Astrocyte of the spinal cord (primary cell): ENCODE measurements at places on chromosomes 7 and 10.

- DNase-seq, result peak; percentile 42
These were observed 13.0 kb downstream of the AKAP9 start for GRCh38 chr7:91953618-91954017.

GRCh38 chr10:103836861-103837260, 18.5 kb downstream of the SH3PXD2A start:
- no peak for DNase-seq

- no peak for DNase-seq
These were observed 711.3 kb downstream of the GRM8 start for GRCh38 chr7:126541406-126541805.

DNA sequence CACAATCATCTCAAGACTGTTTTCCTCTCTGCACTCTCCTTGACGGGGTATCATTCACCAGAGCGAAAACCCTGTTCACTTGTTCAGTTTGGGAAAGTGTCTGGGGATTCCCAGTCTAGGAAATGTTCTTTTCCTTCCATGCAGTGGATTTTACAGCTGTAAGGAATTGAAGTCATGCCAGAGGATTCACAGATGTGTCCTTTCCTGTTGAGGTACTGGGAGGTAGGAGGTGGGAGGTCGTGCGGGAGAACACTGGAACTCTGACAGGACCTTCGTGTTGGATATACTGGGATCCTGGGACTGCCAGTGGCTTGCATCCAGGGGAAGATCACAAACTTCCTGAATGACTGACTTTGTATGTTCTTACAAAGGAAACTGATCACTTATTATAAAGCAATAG, 185.5 kb downstream of the BMPER start:
- DNase-seq, result peak; percentile 12

GRCh38 chr7:133079296-133079695, 2.6 kb downstream of the CHCHD3 start:
- DNase-seq, result no peak

GRCh38 chr10:3226960-3227744, 54.6 kb upstream of the PITRM1 start:
- peak; percentile 93 for DNase-seq

GRCh38 chr7:117296066-117296465, 26.8 kb downstream of the WNT2 start:
- DNase-seq, result no peak

DNA sequence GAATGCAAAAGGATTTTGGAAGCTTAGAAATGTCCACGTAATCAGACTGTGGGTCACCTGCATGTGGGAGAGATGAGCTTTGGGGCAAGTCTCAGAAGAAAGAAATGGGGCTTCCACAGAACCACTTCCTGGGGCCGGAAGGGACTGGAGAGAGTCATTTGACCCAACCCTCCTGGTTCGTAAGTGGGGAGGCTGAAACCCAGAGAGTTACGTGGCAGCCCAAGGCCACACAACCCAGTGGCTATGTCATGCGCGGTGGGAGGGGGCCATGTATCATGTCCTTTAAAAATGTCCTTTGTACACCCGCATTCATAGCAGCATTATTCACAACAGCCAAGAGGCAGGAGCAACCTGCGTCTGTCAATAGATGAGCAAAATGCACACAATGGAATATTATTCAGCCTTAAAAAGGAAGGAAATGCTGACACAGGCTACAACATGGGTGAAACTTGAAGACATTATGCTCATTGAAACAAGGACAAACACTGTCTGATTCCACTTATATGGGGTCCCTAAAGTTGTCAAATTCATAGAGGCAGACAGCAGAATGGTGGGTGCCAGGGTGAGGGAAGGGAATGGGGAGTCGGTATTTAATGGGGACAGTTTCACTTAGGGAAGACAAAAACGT, 15.1 kb downstream of the CAMK2B start:
- DNase-seq, result no peak

GRCh38 chr7:146659732-146660131, 543.1 kb downstream of the CNTNAP2 start:
- DNase-seq, result no peak

- no peak for DNase-seq
These were observed 37.1 kb downstream of the ZMIZ1 start for GRCh38 chr10:79105818-79106217.

- no peak for DNase-seq
These were observed 860 bp downstream of the IQUB start for GRCh38 chr7:123533553-123533917.

- DNase-seq, result no peak
These were observed 99.2 kb downstream of the TRIL start for GRCh38 chr7:28858895-28859294.

GRCh38 chr10:48307711-48308018, 1.2 kb downstream of the MAPK8 start:
- no peak for DNase-seq

DNA sequence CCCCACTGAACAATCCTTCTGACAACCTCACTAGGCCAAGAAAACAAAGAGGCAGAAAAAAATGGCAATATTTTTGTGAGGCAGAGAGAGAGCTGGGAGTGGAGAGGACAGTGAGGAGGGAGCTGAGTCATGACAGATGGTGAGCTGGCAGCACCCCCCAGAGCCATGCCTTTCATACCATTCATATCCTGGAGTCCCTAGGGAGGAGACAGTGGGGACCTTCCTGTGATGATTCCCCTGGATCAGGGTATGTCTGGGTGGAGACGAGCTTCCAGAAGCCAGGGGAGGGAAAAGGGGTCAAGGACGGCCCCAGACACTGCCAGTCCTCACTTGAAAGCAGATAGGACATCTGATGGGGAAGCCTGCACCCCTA, 160.5 kb downstream of the ADAM12 start:
- peak; percentile 81 for DNase-seq

DNA sequence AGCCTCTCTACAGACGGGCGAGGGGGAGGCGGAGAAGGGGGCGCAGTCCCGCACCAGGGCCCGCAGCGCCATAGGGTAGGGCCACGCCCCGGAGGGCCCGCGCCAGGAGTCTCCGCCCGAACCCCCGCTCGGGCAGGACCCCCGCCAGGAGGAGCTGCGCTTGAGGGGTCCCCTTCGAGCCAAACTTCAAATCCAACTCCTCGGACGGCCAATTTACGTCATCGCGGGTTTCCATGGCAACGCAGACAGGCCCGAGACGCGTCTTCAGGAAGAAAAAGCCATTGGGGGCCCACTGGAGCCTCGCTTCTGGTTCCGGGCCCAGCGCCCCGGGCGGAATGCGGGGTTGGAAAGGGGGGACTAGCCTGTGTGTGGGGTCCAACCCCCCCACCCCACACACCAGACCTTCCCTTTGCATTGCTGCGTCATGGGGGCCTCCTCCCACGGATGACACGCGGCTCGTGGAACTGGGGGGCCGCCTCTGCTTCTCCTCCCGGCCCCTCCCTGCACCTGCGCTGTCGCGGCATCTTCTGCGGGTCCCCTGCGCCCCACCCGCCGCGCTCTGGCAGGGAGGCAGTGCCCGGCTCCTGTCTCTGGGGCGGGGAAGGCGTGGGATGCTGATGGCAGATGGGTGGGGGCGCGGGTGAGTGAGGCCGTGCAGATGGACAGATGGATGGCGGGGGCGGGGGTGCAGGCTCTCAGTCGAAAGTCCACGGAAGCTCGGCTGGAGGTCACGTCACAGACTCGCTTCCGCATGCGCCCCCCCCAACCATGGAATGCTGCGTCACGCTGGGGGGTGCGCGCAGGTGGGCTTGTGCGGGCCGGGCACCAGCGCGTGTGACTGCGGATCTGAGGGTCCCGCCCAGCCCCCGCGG, 1.2 kb downstream of the CALY start:
- DNase-seq, result peak; percentile 55

DNA sequence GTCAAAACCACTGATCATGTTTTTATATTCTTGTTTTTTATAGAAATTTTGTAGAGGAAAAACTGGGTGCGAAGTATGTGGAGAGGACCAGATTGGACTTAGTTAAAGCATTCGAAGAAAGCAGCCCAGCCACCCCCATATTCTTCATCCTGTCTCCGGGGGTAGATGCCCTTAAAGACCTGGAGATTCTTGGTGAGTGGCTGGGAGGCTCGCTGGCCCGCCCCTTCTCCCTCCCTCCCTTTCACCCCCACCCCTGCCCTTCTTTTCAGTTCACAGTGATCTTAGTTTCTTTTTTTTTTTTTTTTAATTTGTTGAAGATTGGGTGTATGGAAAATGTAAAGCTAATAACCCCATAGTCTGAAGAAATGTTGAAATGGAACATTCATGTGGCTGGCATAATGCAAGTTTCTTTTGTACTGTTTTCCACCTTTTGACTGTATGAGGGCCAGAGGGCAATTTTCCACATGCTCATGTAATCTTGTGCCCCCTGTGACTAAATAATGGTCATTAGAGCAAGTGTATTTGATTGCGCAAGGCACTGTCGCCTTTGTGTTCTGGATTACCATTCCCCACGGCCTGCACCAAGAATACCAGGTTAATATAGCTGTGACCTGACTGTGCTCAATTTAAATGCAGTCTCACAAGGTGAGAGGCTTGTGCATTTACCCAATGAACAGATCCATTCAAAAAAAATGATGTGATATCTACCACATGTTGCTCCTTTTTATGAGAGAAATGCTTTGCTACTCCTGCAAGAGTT, 77.7 kb downstream of the CDCA7L start:
- DNase-seq, result no peak

GRCh38 chr10:8047452-8048280, 6.8 kb upstream of the GATA3 start:
- DNase-seq, result no peak

DNA sequence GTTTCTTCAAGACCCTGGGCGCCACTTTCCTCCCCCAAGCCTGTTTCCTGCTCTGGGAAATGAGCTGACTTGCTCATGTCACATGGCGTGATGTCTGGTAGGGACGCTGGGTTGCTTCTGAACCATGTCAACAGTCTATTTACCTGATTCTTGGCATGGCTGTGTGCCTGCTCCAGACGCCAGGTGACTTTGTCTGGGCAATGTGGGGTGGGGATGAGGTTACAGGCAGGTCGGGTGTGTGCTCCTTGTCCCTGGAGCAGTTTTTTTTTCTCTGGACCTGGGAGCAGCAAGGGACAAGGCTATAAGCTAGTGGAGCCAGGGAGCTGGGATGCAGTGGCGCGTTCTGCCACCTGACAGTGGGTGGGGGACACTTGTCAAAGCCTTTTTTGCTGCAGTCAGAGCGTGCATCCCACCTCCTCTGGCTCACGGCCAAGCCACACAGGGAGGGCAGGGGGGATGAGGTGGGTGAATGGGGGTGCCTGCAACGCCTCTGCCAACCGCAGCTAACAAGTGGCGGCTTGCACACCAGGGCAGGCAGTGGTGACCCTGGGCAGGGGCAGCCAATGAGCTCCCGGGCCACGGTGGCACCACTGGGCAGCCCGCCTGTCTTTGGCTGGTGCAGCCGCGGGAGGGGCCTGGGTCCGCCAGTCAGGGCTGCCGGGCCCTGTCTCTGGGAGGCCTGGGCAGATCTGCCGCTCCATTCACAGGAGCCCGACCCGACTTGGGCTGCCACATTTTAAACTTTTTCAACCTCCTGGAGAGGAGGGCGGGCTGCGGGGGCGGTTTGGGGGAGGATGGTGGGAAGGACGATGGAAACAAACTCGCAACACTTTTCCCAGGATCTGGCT, 22.9 kb downstream of the DNAJB12 start:
- peak; percentile 95 for DNase-seq

- DNase-seq, result peak; percentile 88
These were observed 6.6 kb downstream of the CPA2 start for GRCh38 chr7:130273081-130273932.

GRCh38 chr7:32347244-32347828, 142.8 kb downstream of the LSM5 start:
- peak; percentile 4 for DNase-seq

DNA sequence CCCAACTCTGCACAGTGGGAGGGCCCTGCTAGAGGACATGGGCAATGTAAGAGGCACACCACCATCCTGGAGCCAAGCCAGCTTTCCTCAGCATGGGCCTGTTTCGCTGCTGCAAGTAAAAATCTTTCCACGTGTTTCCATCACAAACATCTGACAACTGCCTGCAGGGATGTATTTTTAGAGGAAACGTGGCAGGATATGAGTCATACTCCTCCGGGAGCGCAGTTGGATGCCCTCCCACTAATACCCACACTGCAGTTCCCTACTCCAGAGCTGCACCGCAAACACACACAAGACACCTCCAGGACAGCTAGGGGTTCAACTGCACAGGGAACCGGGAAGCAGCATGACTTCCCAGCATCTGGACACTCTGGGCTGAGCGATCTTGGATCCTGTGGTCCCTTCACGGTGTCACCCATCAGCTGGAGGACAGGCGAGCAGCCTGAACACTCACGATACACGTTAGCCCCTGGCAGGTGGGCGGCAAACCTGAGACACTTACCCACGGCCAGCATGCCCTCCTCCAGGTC, 26.1 kb downstream of the PLAC9 start:
- DNase-seq, result peak; percentile 97

DNA sequence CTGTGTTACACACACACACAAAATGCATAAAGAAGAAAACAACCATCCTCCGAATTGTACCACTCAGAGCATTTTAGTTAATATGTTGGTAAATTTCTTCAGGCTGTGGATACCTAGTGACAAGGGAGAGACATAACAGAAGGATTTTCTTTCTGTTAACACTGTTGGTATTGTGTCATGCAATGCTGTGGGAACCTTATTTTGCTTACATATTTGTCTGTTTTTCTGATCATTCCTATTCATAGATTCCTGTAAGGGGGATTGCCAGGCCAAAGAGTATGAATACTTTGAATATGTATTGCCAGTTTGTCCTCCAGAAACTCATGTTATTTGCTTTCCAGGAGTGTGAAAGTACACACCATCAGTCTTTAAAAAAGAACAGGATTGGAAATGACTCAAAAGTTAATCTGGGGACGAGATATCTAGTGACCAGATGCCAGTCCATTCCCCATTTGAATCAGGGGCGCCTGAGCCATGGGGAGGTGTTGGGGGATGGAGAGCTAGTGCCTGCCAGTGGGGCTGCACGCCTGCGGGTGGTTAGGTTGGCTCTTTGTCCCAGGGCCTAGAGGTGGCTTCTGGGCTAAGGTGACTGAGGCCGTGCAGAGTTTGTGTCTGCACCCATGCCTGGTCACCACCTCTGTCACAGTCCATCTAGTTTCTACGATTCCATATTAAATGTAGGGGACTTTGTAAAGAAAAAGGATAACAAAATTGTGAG, 142.0 kb downstream of the PTPN20 start:
- no peak for DNase-seq

- no peak for DNase-seq
These were observed 6.3 kb downstream of the ZNF212 start for GRCh38 chr7:149245744-149246143.

GRCh38 chr7:133572087-133572486, 319.2 kb downstream of the EXOC4 start:
- DNase-seq, result no peak

DNA sequence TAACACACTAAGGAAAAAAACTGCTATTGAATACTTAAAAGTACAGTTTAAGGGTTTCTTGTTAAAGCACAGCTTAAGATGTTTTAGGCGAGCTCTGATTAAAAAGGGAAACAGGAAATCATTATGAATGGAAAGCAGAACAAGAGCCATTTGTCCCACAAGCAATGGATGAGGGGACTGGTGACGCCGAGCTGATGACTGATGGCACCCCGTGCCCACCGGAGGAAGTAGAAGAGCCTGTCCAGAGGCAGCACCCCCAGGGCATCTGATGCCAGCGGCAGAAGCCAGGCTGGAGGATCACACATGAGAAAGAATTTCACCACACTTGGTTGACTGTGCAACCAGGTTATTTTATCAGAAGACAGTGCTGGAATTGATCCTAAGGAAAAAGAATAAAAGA, 15.0 kb upstream of the INSIG1 start:
- no peak for DNase-seq
